ENCODE measurements at places on chromosomes 6 and 20.

GRCh38 chr6:234706-235372 is 57.4 kb upstream of the DUSP22 start:
- no peak for DNase-seq

DNA sequence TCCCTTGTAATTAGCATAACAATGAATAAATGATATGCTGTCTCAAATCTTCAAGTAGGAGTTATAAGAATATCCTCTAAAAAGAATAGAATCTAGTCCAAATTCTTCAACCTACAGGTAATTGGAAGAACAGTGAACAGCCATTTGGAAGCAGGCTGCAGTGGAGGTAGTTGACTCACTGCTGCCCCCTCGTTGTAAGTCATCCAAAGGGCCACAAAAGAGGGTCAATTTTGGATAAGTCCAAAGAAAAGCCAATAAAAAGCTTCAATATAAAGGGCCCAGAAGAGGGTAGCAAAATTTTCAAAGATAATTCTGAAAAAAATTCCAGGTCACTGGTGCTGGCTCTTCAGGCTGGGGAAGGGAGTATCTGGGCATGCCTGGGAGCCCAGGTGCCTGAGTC is 60.8 kb upstream of the SSTR4 start:
- DNase-seq, result no peak

- DNase-seq, result no peak
Measured at GRCh38 chr6:135209803-135210202, 28.7 kb downstream of the MYB start.

GRCh38 chr6:44301782-44302564 is 11.2 kb downstream of the AARS2 start:
- no peak for DNase-seq

GRCh38 chr6:76702187-76702586 is 629.7 kb upstream of the IMPG1 start:
- DNase-seq, result no peak

GRCh38 chr6:159031846-159032245 is 12.9 kb downstream of the TAGAP start:
- DNase-seq, result no peak

DNA sequence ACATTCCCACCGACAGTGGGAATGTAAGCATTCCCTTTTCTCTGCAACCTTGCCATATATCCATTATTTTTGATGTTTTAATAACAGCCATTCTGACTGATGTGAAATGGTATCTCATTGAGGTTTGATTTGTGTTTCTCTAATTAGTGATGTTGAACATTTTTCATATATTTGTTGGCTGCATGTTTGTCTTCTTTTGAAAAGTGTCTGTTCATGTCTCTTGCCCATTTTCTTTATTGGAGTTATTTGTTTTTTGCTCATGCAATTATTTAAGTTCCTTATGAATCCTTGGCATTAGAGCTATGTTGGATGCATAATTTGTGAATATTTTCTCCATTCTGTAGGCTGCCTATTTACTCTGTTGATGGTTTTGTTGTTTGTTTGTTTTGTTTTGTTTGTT is 18.0 kb upstream of the ABT1 start:
- no peak for DNase-seq

DNA sequence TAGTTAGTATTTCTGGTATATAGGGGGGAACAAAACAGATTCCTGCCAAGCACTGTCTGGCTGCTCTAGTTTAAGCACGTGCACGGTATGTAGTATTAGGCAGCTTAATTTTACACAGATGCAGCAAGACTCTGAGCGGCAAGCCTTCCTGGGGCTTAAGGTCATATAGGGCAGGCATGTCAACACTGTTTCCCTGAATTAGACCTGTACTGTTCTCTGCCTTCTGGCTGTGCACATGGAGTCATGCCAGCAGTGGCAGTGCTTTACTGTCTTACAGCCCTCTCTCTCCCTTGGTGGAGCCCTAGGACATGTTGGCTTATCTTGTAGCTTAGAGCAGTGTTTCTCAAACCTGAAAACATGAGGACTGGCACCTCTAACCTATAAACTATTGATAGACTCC is 56.6 kb downstream of the PHF20 start:
- DNase-seq, result peak; percentile 12

- peak; percentile 70 for DNase-seq
Measured at GRCh38 chr6:26032340-26033084, 54.7 kb upstream of the HFE start.

- no peak for DNase-seq
Measured at GRCh38 chr20:36786663-36787062, 13.1 kb upstream of the DSN1 start.

GRCh38 chr6:14765106-14765505 is 480.8 kb upstream of the JARID2 start:
- DNase-seq, result no peak

GRCh38 chr20:44019638-44020335 is 105.1 kb downstream of the TOX2 start:
- no peak for DNase-seq

DNA sequence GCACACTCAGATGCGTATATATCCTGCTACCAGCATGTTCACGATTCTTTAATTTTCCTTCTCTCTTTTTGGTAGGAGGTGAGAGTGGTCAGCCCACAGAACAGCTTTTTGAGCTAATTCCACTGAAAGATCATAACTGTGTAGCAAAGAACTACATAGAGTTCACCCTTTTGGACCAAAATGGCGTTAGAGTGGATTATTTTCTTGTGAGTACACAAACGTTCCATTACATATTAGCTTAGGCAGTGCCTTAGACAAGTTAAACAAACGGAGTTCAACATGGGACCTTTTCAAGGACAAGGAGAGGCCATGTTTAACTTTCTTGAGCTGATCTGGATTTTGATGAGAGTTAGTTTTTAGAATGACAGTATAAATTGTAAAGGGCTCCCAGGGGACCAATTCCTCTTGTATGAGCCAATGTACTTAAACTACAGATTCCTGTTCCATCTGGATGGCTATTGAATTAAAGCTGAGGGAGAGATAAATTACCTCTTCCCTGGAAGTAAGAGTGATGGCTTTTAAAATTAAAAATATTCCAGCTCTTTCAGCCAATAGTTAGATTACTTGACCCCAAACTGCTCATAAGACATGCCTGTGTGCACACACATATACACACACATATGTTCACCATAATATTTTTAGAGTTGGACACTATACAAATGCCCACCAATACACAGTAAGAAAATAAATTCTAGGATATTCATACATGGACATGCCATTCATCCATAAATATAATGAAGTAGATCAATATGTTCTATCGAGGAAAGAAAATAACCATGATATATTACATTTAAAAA is 25.6 kb upstream of the ARMH2 start:
- peak; percentile 87 for DNase-seq

- DNase-seq, result no peak
Measured at GRCh38 chr20:38722683-38723016, 1.6 kb upstream of the SLC32A1 start.

DNA sequence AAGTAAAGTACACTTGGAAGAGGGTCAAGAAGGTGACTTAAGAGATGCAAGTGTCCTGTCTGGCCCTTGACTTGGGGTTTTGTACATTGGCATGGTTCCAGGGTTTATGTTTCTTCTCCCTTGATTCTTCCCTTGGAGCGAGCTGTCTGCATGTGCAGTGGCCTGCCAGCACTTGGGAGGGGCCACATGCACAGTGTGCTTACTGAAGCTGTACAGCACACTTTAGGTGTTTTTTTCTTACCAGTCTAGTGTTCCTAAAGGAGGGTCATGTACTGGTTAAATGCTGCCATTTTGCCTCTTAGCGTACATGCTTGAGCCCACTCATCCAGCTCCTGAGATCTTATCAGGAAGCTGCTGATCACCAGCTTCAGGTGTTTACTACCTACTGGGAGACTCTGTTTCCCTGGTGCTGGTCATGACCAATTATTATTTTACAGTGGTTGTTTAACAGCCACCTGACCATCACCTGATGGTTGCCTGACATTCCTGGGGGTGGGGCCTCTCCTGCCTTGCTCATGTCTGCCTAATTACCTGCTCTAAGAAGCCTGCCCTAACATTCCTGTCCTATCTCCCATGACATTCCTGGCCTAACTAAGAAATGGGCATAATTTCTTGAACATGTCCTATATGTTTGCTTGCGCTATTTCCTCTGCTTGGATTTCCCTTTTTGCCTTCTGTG is 182.9 kb downstream of the MCHR2 start:
- DNase-seq, result no peak

DNA sequence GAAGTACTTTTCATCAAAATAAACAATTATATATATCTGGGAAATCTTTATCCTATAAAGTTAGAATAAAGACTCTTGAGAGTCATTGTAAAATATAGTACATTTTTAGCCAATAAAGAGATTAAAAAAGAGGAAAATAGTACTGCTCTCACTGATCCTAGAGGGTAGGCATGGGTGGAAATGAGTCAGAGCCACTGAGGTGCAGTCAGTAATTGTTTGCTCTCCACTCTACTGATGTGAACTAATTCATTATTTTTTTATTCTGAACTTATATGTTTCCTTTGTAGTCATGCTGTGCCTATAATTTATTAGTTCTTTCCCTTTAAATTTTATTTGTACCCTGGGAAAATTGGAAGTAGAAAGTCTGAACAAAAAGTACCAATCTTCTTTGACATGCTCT is 1359.4 kb upstream of the GJE1 start:
- DNase-seq, result no peak

DNA sequence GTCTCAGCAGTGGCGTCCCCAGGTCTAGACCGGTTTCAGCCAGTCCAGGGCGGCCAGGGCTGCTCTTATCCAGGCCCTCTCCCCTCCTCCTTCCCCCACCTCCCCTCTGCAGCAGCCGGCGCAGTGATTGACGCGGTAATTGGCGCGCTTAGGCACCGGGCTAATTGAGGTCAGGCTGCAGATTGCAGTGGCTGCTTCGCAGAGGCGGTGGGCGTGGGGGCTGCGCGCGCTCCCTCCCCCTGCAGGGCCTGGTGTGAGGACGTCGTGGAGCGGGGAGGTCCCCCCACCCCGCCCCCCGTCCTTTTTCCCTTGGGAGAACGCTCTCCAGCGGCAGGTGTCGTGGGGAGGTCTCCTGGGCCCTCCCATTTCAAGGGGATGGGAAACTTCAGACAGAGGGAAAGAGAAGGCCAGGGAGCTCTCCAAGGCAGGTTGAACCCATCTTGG is 70.4 kb upstream of the BLCAP start:
- peak; percentile 89 for DNase-seq

DNA sequence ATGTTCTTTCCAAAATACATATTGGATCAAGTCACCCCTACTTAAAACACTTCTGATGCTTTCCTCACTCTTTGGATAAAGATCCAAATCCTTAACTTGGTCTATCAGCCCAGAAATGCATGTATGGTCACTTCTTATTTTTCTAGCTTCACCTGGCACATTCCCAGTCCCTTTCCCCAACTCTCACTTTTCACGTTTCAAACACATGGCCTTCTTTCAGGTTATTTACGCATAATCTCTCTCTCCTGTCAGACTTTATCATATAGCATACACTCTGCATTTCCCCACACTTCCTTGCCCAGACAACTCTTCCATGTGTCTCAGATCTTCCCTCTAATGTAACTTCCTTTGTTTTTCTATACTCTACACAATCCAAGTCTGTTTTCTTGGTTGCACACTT is 12.8 kb downstream of the PHIP start:
- DNase-seq, result no peak

- no peak for DNase-seq
Measured at GRCh38 chr6:163095401-163095800, 319.1 kb upstream of the QKI start.

- no peak for DNase-seq
Measured at GRCh38 chr6:100846276-100846675, 34.9 kb downstream of the ASCC3 start.

GRCh38 chr6:16380220-16380809 is 141.9 kb downstream of the GMPR start:
- no peak for DNase-seq

DNA sequence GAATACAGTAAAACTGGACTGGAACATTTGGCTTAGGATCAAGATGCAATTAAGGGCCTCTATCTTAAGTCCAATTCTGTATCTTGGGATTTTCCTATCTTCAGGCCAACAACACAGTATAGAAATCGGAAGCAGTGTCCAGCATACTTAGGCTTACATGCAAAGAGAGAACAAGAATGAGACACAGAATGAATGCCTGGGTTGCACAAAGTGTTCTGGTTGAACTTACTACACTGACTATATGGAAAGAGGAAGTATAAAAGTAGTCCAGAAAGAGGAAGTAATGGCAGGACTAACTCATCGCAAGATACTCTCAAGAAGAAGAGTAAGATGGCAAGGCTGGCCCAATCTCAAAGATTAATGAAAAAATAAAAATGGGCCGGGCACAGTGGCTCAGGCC is 87.6 kb downstream of the BTBD9 start:
- no peak for DNase-seq

DNA sequence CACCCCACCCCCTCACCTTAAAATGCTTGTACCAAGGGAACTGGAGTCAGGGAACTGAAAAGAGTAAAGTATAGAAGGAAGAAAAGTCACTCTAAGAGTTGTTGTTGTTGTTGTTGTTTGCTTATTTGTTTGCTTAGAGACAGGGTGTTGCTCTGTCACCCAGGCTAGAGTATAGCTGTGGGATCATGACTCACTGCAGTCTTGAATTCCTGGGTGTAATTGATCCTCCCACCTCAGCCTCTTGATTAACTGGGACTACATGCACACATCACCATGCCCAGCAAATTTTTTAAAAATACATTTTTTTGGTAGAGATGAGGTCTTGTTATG is 681.6 kb upstream of the GJE1 start:
- no peak for DNase-seq

- no peak for DNase-seq
Measured at GRCh38 chr6:169828176-169828575, 76.8 kb downstream of the ERMARD start.

- DNase-seq, result no peak
Measured at GRCh38 chr6:12324099-12324498, 33.9 kb downstream of the EDN1 start.

DNA sequence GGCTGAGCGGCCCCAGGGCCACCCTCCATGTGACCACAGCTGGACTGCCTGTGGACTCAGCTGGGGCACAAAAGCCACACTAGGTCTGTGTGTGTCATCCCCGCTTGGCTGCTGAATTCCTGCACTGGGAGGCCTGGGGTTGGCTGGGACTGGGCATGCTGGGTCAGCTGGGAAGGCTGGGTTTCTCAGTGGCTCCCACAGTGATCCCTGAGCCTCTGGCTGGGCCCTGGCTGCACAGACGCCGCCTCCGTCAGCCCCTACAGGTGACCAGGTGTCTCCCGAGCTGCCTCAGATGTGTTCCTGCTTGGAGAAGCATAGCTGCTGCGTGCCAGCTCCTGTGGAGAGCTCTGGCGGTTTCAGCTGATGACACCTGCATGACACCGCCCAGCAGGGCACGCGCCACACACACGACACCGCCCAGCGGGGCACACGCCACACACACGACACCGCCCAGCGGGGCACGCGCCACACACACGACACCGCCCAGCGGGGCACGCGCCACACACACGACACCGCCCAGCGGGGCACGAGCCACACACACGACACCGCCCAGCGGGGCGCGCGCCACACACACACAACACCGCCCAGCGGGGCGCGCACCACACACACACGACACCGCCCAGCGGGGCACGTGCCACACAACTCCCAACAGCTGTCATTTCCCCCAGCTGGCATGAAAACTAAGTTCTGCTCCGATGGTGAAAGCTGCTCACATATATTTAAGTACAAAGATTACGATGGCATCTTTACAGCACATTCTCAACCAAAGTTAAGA is 88.8 kb downstream of the TAF4 start:
- DNase-seq, result no peak
